SK-MEL-5 (cell line): ENCODE measurements at places on chromosomes 5 and 9.

DNA sequence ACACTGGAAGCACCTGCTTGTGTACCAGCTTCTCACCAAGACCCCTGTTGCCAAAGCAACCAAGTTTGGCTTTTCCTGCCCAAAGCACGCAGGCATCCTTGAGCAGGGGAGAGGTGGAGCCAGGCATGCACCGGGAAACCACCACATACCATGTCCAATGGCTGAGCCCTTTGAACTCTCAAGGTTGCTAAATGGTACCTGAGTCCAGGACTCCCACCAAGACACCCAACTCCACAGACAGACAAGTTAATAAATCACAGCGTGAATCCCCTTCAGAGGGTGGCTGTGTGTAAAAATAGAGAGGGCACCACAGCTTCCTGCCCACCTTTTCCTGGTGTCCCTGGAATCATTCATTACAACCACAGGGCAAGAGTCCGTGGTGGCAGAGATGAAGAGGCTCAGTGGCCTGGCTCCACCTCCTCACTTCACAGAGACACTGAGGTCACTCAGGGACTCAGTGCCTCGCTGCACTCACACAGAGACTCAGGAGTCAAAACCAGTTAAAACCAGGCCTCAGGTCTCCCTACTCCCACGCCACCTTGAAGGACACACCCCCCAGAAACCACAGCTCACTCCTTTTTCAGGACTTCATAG, 143.7 kb downstream of the C5orf15 start:
- no peak for DNase-seq

DNA sequence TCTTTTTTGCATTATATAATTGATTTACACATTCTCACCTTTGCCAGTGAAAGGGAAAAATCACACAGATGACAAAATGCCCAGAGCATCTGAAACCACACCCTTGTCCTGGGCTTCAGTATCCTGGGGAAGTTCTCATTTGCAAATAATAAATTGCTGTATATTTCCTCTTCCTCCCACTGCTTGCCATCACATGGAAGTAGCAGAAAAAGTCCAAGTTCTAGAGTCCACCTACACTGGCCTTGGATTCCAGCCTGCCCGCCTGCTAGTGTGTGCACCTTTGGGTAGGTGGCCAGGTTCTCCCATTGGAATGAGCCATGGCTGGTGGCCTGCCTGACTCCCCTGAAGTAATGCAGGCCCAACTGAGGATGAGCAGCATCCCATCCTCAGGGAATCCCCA, 149.4 kb downstream of the GADD45G start:
- DNase-seq = no peak

DNA sequence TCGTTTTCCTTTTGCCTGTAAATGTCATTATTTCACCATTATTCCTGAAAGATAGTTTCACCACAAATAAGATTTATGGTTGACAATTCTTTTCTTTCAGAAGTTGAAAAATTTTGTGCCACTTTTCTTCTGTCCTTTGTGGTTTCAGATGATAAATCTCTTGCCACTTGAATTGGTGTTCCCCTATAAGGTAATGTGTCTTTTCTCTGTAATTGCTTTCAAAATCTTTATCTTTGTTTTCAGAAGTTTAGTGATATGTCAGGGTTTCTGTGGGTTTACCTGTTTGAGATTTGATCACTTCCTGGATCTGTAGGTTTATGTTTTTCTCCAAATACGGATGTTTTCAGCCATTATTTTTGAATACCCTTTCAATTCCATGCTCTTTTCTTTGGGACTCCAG, 14.6 kb downstream of the RASA1 start:
- no peak for DNase-seq

DNA sequence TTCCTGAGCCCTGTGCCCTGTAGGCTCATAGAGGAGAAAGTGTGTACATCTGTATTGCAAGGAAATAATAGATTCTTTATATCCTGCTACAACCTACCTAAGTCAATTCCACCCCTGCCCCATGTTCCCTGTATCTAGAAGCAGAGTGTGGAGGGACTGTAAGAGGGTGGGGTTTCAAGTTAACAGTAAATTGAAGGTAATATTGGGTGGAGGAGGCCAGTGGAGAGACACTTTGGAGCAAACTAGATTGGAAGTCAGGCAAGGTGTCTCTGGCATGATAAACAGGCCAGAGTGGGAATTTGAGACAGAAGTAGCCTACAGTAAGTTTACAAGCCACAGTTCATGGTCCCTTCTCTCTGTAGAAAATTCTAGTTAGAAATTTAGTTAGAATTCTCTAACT, 2.3 kb upstream of the HEMGN start:
- DNase-seq = no peak

GRCh38 chr5:38500573-38501260, 55.7 kb downstream of the LIFR start:
- no peak for DNase-seq

DNA sequence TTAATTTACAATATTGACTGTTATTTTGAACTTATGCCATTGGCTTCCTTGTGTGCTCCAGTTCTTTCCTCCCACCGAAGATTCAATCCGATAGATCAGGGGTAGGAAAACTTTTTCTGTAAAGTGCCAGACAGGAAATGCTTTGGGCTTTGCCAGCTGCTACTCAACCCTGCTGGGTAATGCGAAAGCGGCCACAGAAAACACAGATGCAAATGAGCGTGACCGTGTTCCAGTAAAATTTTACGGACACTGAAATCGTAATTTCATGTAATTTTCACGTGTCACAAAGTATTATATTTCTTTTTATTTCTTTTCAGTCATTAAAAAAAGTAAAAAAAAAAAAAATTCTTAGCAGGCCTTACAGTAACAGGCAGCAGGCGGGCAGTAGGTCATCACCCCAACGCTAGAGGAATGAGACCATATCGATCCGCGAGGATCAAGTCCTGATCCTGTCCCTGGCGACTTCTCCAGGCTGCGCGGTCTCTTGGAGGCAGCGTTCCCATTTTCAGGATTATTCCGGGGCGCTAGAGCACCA, 599 bp downstream of the NMRK1 start:
- peak; percentile 63 for DNase-seq

GRCh38 chr5:79865579-79865978, 125.5 kb downstream of the MTX3 start:
- DNase-seq = no peak

- DNase-seq = no peak
Measured at GRCh38 chr9:136339958-136340310, 12.6 kb downstream of the GPSM1 start.

DNA sequence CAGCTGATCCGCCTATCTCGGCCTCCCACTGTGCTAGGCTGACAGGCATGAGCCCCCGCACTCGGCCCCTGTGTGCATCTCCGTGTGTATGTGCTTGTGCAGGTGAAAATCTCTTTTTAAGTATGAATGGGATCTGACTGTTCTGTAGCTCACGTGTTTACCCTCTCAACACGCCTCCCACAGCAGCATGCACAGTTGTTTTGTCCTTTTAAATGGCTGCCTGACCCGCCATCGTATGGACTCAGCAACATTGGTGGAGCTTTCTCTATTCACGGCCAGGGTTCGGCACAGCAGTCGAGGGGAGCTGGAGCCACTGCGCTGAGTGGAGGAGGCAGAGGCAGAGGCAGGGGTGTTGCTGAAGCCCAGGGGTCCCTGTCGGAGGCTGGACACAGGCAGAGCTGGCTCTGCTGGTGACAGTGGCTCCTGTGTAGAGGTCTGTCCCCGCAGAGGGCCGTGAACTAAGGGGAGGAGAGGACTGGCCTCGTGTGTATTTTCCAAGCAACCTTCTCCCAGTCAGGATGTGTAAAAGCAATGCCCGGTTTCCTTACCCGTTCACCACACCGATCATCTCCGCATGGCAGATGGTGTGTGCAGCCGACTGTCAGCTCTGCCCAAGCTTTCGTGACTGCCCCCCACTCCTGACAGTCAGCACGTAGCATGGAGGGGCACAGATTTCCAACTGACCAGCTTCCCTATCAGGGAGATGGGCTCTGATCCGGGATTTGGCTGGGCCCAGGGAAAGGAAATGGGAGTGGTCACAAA, 37.3 kb downstream of the MRPL36 start:
- DNase-seq = no peak

DNA sequence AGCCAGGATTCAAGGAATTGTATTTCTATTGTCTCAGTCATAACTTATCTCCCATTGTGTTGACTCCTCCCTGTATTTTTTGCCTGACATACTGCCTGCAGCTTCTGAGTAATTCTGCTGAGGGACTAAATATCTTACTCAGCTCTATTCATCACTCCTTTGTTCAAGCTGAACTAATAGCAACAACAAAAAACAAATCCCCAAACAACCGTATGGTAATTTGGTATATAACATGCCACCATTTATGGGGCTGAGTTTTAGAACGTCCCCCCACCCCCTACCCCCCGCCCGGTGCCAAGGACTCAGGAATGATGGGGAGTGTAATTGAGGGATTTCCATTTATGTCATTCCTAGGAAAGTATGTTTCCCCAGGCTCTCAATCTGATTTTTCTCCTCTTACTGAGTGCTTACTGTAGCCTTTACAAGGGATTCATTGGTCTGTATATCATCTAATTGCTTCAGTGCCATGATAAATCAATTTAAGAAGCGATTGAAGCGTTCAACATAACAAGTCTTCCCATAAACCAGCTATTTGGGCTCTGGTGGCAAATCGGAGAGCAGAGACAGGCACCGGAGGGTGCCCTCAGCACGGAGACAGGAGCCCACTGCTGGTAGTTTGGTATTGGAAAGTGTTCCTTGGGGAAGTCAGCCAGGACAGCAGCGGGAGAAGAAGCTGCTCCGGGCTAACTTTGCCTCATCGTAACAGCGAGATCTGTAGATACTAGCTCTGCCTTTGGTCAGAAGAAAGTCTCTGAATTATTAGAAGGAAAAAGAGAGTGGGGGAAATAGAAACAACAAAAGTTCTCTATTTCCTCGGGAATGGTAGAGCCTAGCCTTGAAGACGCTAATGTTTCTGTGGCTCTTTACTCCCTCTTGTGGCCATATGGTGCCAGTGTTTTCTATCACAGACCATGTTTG, 40.7 kb upstream of the HSD17B4 start:
- peak; percentile 89 for DNase-seq

GRCh38 chr5:144151026-144151425, 19.4 kb downstream of the YIPF5 start:
- no peak for DNase-seq
